Caco-2 (cell line): ENCODE measurements at places on chromosomes 1 and 21.
A peak's percentile ranks its signal among the peaks of the same experiment; 100 is the strongest.

DNA sequence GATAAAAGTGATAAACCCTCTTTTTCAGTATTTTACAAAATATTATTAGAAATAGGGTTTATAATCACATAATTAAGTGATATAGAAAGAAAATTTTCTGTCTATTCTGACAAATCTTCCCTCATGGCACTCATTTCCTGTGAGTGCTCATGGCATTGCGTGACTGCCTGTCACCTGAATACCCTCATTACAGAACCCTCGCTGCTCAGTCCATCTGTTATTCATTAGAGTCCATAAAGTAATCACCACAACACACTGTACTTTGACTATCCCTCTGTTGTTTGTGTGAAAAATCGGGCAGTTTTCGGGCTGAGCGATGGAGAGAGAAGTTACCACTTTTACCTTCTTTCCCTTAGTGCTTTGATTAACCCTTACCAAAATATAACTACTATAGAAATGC lies 100.4 kb upstream of the BRINP3 start:
- DNase-seq: no peak

- peak; percentile 30 for DNase-seq
Measured at GRCh38 chr1:25568090-25568833, 24.9 kb downstream of the LDLRAP1 start.

- DNase-seq: no peak
Measured at GRCh38 chr1:107920999-107921398, 44.0 kb downstream of the VAV3 start.

- no peak for DNase-seq
Measured at GRCh38 chr1:193176113-193176512, 10.3 kb downstream of the B3GALT2 start.

- DNase-seq: no peak
Measured at GRCh38 chr21:25772686-25773085, 37.9 kb downstream of the GABPA start.

- DNase-seq: no peak
Measured at GRCh38 chr1:59733443-59734141, 81.2 kb upstream of the HOOK1 start.

- no peak for DNase-seq
Measured at GRCh38 chr1:16151196-16151994, 4.5 kb downstream of the EPHA2 start.

GRCh38 chr1:109485001-109485400 lies 1.3 kb downstream of the ATXN7L2 start:
- no peak for DNase-seq

GRCh38 chr1:65804584-65804983 lies 11.9 kb downstream of the PDE4B start:
- DNase-seq: no peak

DNA sequence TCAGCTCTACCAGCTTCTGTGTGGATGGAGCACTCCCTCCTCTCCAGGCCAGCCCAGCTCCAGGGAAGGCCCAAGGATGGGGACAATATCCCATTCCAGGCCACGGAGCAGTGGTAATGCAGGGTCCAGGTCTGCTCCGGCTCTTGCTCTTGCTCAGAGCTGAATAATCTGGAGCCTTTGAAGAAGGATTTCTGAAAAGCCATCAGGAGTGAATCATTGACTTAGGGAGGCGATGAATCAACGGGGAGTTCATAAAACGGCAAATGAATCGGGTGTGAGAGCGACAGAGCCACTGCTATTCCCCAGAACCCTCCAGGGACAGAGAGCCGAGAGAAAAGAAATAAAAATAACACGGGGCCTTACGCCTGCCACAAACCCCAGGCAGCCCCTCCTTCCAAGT lies 7.7 kb downstream of the POU3F1 start:
- DNase-seq: no peak

GRCh38 chr1:41670217-41670957 lies 185.9 kb upstream of the EDN2 start:
- no peak for DNase-seq

DNA sequence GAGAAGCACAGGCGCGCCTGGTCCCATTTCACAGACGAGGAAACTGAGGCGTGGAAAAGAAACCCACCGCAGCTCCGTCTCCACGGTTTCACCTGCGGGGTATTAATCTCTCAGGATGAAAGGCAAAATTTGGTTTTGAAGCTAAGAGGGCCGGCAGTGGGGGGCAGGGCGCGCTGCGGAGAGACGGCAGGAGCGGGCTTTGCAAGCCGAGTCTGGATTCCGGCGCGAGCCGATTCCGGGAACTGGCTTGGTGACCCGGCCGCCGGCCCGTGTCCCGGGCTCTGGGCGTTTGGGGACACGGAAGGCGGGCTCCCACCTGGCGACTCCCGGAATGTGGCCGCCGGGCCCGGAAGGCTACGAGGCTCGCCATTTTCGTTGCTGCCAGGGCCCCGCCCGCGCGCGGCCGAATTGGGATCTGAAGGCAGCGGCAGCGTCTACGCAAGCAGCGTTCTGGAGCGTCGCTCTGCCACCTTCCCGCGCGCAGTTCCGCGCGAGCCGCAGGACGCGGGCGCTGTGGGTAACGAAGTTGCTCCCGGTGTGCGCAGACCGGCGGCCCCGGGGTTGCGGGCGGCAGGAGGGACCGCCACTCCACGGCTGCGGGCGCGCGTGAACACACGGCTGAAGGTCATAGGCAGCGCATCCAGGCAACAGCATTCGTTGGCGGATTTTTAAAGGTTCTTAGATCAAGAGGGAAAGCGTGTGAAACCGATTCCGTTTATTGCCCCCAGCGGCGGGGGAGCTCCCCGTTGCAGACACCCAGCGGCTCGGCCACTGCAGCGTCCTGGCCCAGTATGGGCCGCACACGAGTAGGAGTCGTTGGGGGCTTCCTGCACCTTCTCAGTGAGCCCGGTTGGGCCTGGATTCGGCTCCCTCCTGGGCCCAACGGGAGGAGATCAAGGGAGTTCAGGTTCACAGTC lies 5.4 kb upstream of the PRDM16 start:
- DNase-seq: peak; percentile 19

DNA sequence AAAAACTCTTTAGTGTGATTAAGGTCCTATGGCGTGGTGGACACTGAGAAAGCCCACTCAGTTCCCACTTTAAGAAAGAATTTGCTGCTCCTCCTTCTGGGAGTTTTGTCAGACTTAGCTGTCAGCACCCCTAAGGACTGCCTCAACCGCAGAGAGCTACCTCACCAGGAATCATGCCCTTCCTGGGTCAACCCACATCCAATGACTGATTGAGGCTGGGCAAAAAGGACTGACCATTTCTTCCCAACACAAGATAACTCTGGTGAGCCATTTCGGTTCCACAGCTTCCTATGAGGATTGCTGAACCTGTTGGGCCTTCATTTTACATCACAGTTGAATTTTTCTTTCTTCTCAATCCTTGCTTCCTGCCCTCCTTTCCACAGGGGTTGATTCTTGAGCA lies 197.9 kb downstream of the NCAM2 start:
- no peak for DNase-seq

DNA sequence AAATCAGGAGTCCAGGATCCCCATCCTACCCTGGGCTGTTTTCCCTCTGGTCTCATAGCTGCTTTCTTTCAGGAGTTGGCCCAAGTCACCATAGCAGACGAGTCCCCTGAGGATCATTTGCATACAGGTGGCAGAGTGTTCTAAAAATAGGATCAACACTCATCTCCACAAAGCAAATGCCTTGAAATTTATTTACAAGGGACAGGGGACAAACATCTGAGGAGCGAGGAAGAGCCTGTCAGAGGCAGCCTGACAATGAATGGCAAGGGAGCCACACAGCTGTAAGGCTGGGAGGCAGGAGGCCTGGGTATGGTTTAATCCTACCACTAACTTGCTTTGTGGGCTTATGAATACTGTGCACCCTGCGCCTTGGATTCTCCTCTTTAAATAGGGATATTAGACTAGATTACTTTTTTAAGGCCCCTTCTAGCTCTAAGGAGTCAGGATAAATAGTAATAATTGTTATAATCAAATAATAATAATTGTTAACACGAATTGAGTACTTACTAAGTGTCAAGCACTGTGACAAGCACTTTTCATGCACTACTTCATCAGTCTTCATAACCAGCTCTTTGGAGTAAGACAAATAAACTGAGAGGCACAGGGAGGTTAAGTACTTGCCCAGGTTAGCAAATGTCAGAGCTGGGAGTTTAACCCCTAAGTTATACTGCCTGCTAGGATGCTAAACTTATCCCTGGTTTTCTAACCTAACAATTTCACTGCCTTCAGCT lies 34.5 kb downstream of the RAB3B start:
- DNase-seq: no peak

- DNase-seq: no peak
Measured at GRCh38 chr1:23720256-23720995, 22.8 kb upstream of the ELOA start.

GRCh38 chr21:45427331-45428271 lies 22.6 kb downstream of the COL18A1 start:
- peak; percentile 78 for DNase-seq

GRCh38 chr1:180503280-180503862 lies 994 bp upstream of the ACBD6 start:
- no peak for DNase-seq

- no peak for DNase-seq
Measured at GRCh38 chr1:20712215-20712577, 5.6 kb downstream of the KIF17 start.

DNA sequence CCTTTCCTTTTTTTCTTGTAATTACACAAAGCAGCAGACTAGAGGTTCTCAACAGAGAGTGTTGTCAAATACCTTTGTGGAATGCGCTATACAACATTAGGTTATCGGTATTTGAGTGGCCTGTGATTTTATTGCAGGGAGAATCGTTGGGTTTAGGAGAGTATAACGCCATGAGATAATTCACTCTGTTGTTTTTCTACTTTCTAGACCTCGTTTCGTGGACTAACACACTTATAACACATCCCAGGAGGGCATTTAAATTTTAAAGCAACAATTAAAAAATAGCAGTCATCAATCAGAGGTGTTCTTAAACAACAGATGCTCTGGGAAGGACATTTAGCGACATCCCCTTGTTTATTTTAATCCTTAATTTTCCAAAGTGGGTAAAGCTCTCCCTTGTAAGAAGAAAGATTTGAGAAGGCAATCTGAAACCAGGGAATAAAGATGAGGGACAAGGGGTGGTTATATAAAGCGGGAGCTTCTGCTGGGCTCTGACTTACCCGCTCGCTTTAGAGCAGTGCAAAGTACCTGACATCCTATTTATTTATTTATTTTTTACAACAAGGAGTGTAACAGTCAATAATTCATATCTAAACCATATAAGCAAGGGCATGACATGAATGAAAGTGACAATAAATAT lies 4.9 kb downstream of the PBX1 start:
- no peak for DNase-seq

- DNase-seq: no peak
Measured at GRCh38 chr1:111654839-111655238, 35.2 kb downstream of the RAP1A start.

DNA sequence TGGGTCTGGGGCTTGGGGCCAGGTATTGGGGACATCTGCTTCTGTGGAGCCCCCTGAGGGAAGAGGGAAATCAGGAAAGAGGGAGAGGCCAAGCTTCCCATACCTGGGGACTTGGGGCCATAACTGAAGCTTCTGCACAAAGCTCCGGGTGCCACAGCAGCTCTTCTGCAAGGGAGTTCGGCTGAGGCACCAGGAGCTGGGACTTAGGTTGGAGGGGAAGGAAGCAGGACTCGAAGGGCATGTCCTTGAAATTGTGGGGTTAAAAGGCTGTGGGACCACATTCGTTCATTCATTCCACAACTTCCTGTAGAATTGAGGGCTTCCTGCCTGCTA lies 1.7 kb upstream of the EPS8L3 start:
- DNase-seq: no peak

GRCh38 chr1:152770411-152770810 lies 4.5 kb upstream of the LCE1F start:
- DNase-seq: no peak
